ENCODE measurements at places on chromosomes 13 and 19.
A peak's percentile ranks its signal among the peaks of the same experiment; 100 is the strongest.

DNA sequence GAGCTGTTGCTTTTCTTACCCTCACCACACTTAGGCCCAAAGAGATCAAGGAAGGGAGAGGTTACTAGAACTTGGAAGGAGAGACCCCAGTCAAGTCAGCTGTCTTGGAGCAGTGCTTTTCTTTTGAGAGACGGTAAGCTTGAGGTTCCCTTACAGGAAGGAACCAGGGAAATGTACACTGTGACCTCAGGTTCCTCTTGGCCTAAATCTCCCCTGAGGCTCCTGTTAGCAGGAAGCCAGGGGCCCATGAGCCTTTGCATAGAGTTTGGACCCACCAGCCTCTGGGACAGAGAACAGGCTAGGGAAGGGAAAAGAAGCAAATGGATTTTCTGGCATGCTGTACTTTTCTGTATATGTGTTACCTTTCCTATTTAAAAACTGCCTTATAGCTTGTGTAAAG lies 5.9 kb upstream of the GPR18 start:
- no peak for DNase-seq

- no peak for DNase-seq
These were observed 1048.7 kb downstream of the UQCRFS1 start for GRCh38 chr19:28164214-28164613.

DNA sequence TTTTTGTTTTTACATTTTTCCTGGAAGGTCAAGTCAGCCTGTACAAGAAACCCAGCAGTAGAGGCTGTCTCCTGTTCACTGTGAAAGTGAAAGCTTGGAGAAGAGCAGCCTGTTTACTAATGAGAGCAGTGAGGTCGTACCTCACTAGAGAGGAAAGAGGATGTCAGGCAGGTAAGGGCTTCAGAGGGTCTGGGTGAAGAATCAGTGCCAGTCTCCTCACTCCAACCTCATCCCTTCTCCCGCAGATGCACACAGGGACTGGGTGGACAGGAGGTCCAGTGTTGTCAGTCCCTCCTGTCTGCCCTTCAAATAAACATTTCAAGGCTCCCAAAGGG lies 462.5 kb downstream of the KLF5 start:
- peak; percentile 4 for DNase-seq

GRCh38 chr13:77042566-77043177 lies 15.7 kb upstream of the FBXL3 start:
- DNase-seq: no peak

DNA sequence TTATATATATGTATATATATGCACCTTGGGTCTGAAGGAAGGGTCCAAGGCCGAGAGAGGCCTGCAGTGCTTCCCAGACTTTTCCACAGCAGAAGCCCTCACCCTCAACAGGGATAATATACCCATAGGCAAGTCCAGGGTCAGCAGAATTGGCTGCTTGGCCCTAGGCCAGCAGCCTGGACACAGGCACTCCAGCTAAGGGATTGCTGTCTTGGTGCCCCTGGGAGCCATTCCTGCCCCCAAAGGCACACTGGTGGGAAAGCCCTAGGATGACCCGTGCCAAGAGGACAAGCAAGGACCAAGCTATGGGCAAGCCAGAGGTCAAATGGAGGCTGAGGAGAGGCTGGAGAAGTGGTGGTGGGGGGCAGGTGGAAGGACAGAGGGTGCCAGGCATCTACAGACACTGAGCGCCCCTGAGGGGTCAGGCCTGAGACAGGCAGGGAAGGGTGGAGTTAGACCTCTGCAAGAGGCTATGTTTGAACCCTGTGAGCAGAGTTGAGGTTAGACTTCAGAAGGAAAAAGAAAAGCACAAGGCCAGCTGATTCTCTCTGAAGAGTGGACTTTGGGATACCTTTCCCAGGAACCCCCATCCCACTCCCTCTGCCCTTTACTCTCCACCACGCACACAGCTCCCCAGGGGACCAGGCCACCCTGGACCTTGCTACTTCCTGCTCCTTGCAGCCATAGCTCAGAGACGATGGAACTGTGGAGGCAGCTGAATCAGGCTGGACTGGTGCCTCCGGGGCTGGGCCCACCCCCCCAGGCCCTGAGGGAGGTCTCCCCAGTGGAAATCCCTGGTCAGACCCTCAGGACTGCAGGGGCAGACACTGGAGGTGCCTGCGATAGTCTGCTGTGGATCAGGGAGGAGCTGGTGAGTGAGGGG lies at the start of gene ERICH4:
Gene ERICH4 (plus strand): TSS at position 684 of the 883 bp plus-strand sequence. CDS start 14 bp downstream, at position 698.
- DNase-seq: no peak

- no peak for DNase-seq
These were observed 8.5 kb upstream of the ZNF91 start for GRCh38 chr19:23403581-23404324.

DNA sequence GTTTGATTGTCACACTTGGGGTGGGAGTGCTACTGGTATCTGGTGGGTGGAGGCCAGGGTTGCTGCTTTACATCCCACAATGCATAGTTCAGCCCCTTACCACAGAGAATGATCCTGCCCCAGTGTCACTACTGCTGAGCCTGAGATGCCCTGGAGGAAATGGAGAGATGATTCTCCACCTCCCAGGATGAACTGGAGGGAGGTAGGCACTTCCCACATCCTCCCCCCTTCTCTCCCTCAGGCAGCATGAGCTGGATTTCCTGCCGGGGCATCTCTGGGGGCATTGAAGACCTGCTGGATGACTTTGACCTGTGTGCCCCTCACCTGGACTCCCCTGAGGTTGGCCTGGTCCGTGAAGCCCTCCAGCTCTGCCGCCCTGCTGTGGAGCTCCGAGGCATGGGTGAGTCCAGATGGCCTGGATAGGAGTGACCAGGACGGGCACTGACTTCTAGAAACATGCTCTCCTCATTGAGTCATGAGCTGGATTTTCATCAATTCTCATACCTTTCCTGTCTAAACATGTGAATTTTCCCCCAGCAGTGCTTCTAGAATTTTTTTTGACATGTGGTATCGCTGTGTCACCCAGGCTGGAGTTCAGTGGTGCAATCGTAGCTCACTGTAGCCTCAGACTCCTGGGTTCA lies 45.3 kb downstream of the NWD1 start:
- DNase-seq: no peak

DNA sequence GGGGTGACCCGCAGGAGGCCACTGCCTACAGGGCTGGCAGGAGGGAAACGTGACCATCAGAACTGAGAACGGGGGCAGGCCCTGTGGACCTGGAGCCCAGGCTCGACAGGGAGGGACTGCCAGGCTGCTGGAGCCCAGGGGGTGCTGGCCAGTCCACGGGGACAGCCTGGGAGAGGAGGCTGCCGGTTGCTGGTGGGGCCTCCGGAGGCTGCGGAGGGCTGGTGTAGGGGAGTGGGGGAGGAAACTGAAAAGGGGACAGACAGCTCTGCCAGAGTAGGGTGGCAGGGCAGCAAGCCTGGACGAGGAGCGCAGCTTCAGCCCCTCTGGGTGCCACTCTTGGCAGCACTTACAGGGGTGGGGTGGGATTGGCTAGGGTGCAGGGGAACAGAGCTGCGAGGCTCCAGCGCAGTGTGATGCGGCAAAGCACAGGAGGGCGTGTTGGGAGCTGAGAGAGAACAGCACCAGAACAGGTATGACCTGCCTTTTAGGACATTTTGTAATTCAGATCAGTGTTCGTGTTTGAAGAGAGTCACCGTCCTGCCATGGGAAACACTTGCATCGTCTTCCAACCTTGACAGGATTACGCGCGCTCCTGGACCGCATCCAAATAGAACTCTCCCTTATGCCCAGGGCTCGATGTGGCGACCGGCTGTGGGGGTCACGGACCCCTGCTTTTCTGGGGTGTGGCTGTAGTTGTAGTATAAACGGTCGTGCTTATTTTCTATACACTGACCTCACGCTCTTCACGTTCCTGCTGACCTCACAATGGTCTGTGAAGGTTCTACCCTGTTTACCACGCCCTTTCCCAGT lies 19.9 kb upstream of the ARHGEF7 start:
- DNase-seq: no peak

DNA sequence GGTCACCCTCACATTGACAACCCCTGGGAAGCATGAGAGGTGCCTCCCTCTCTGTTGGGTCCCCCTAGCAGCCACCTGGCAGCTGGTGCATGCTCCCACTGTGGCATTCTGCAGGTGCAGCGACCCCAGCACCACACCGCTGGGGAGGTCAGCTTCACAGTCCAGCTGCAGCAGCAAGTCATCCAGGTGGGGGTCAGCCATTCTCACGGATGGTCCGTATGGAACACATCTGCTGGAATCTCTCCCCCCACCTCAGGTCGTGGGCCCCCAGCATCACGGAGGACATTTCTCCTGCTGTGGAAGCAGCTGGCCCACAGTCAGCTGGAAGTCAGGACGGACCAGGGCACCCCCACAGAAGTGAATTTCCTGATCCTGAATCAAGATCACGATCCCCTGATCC lies 201.3 kb downstream of the COG6 start:
- no peak for DNase-seq

DNA sequence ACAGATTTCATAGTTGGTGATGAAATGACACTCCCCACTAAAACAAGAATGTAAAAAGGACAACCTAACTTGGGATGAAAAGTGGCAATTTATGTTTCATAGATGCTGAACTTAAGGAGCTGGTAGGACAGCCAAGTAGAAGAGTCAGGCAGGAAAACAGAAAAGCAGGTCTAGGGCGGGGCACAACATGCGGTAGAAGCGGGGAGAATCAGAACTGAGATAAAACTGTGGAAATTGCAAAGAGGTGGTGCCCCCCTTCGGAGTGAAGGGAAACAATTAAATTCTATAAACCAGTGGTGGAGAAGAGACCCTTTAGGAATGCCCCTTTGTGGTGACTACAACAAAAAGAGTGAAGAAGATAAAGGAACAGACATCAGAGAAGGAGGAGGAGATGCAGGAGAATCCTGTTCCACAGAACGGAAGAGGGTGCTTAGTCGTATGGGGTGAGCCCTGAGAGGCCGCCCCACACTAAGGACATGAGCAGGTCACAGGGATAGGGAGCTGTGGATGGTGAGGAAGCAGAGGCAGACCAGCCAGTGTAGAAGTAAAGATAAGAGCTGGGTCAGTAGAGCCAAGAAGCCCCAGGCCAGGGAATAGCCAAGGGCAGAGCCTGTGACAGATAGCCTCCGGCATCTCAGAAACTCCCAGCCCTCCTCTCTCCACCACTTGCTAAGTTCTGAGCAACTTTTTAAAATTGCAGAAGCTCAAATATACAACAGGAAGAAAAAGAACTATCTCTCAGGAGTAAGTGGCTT lies 100.3 kb upstream of the DOCK9 start:
- DNase-seq: no peak

- no peak for DNase-seq
These were observed 1.6 kb upstream of the GAS6 start for GRCh38 chr13:113865427-113865826.

- DNase-seq: no peak
These were observed 14.3 kb downstream of the ZBTB7A start for GRCh38 chr19:4052114-4052992.

DNA sequence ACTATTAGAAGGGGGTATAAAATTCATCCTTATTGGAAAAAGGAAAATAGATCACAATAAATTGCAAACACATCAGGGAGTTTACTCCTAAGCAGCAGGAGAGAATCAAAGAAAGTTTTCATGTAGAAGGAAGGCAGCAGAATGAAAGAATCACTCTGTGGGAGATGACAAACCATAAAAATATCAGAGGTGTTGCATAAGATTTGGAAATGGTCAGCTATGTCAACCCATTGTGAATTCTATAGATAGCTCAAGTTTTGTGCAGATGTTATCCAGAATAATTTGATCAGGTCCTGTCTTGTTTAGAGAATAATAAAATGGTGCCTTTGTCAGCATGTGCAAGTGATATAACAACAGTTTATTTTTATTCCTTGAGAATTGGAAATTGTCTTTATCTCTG lies 622.4 kb downstream of the DCT start:
- DNase-seq: no peak

GRCh38 chr13:19068691-19069090 lies 112.9 kb downstream of the TUBA3C start:
- no peak for DNase-seq

DNA sequence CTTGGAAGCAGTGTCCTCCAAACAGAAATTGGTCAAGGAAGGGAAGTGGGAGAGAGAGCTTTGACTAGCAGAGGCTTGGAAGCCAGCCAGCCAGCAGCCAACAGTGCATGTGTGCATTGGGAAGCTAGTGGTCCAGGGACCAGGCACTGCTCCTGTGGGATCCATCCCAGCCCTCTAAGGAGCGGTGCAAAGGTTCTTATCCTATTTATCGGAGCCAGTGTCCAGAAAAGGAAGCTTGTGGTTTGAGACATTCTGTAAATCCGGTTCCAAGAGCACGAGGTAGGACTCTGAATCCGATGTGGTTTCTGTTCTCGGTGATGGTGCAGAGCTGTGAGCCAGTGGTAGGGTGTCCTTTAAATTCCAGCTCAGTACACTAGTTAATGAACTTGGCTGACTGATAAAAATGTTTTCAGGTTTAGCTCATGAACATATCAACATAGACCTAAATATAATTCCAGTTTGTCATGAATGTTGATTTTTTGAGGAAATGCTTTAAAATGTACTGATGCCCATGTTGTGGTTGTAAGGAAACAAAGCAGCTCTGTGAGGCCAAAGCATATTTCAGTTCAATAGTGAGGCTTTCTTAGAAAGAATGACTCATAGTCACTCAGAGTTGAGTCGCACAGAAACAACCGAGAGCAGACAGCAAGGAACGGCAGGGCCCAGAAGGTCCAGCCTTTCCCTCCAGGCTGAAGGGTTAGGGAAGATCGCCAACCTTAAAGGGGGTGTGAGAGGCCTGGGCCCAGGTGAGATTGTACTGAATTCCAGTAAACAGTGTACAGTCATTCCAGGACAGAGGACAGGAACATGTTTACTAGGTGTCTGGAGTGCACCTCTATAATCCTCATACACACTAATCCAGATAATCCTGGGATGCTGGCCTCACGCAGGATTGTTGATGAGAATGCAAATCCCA lies 21.5 kb upstream of the GARRE1 start:
- peak; percentile 97 for DNase-seq

DNA sequence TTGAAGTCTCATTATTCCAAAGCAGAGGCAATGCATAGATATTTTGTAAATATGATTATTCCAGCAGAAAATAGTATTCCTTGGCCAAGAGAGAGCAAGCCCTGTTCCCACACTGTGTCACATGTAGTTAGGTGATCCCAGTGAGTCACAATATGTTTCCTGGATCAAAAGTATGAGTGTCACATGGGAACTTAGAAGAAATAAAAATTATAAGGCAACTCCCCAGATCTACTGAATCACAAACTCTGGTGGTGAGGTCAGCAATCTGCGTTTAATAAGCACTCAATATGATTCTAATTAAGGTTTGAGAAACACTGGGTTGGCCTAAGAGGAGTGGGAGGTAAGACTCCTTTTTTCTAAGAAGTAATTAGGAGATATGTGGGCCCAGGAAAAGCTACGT lies 1504.5 kb upstream of the PCDH20 start:
- DNase-seq: no peak

DNA sequence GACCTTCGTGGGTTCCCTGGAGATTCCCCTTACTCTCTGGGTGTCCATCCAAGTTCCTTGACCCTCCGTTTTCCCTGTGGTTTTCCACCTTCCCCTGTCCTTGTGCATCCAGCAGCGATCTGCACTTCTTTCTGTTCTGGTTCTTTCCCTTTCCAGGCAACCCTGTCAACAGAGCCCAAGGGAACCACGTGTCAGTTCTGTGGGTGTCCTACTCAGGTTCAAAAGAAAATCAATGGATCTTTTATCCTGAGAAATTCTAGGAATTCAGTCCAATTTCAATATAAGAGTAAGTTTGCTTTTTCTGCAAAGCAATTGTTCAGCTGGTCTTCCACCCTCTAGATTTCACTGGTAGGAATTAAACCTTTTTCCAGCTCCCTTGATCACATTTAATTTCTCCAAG lies 1394.8 kb upstream of the SLC10A2 start:
- peak; percentile 26 for DNase-seq

- DNase-seq: no peak
These were observed 19.3 kb downstream of the ZNF583 start for GRCh38 chr19:56423276-56423984.

GRCh38 chr13:51804295-51805172 lies 571 bp upstream of the DHRS12 start:
- no peak for DNase-seq

- no peak for DNase-seq
These were observed 53.9 kb downstream of the OR10H4 start for GRCh38 chr19:16002406-16003384.

All from SK-MEL-5 (cell line).